ENCODE measurements at places on chromosomes 11 and 22. TPM values are rescaled to one million over a fixed set of nuclear protein-coding genes. Genes with fewer than 3 reads are reported as not detected.
A peak's percentile ranks its signal among the peaks of the same experiment; 100 is the strongest.

The ANO1 gene
- total RNA-seq: 5.1 TPM

The TAGLN gene
- total RNA-seq: 494 TPM

The SLCO2B1 gene
- total RNA-seq: 3.6 TPM

The POGLUT3 gene
- total RNA-seq: 18.3 TPM

DNA sequence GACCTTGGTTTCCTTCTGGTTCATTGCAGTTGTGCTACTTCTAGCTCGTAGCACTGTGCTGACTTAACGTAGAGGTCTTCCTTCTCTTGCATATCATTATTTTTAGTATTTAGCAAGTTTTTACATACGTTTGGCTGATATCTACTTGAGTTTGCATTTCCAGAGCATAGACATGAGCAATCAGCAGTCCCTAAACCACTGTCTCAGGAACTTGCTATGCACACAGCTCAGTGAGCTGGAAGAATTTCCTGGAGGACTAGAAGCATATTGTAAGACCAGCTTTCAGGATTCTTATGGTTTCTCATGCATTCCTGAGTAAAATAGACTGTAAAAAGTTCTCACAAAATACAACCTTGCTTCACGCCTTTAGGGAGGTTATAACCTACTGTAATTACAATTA is 226.7 kb upstream of the PDGFD start:
- H3K36me3 ChIP-seq: no peaks in the 10 kb centered on the region
- DNase-seq: no peak
- H3K4me1 ChIP-seq: no peaks in the 10 kb centered on the region
- no peak overlapping the region for H3K27ac ChIP-seq

DNA sequence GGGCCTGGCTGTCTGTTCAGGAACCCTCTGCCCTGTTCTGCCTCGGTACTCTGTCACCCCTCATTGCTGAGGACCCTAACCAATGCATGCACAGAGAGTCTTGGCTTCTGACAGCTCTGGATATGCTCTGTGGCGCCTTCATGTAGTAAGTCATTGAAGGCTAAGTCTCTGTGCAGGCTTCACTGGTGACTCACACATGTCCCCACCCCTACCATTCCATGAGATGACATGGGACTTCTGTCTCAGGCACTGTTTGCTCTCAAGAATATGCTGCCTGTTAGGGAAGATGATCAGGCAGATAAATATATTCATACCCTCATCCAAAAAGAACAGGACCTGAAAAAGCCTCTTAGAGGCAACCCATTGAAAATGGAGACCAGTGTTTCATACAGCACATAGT is 43.6 kb upstream of the HORMAD2 start:
- H3K27me3 ChIP-seq: no peaks in the 10 kb centered on the region
- H3K4me1 ChIP-seq: no peaks in the 10 kb centered on the region
- no peaks in the 10 kb centered on the region for H3K36me3 ChIP-seq
- H3K4me3 ChIP-seq: no peak overlapping the region
- DNase-seq: no peak

- H3K27me3 ChIP-seq: no peaks in the 10 kb centered on the region
- DNase-seq: no peak
- peaks cover 8% of the 10 kb centered on the region for H3K4me1 ChIP-seq
- peak overlapping the region; percentile 9 for H3K27ac ChIP-seq
- H3K4me3 ChIP-seq: no peak overlapping the region
These were observed 64.7 kb upstream of the RRAS2 start for GRCh38 chr11:14423633-14424032.

DNA sequence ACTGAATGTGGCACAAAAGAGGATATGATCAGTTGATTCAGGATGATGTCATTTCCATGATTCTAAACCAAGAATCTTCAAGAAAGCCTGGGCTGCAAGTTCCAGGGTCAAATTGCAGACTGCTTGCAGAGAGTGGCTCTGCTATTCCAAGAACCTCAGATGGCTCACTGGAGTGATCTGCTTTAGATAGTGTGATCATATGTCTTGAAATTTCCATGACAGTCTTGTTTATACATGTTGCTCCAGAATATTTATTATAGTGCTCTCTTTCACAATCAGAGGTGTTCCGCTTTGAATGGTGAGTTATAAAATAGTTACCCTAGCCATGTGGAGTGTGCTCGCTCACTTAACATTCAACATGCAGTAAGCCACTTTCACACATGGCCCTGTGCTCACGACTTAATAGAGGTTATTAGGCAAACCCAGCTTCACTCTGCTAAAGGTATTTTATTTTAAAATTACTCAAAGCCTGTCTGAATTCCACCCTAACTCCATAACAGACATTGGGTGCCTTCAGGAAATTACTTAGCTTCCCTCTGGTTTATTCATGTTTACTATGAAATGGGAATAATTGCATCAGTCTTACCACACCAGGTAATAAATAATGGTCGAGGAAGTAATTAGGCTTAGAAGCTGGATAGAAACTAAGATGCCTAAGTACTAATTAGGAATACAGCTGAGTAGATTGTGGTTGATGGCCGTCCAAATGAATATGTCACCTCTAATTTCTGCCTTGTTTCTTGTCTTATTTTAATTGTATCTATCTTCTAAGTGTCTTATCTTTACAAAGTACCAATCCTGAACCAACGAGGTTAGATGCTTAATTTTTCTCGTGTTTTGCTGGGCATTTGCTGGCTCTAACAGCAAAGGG is 187.9 kb downstream of the ETS1 start:
- DNase-seq: no peak
- no peaks in the 10 kb centered on the region for H3K4me1 ChIP-seq
- H3K4me3 ChIP-seq: no peak overlapping the region
- no peaks in the 10 kb centered on the region for H3K36me3 ChIP-seq

- peak overlapping the region; percentile 23 for H3K4me3 ChIP-seq
- H3K27me3 ChIP-seq: no peaks in the 10 kb centered on the region
- H3K36me3 ChIP-seq: no peaks in the 10 kb centered on the region
- peaks cover 18% of the 10 kb centered on the region for H3K4me1 ChIP-seq
- H3K27ac ChIP-seq: peak overlapping the region; percentile 72
These were observed 41.7 kb downstream of the EXPH5 start for GRCh38 chr11:108551651-108552462.

GRCh38 chr22:36075724-36076123 is 47.1 kb upstream of the RBFOX2 start:
- DNase-seq: no peak
- H3K4me1 ChIP-seq: no peaks in the 10 kb centered on the region
- H3K36me3 ChIP-seq: no peaks in the 10 kb centered on the region
- no peak overlapping the region for H3K4me3 ChIP-seq
- H3K27me3 ChIP-seq: no peaks in the 10 kb centered on the region
- no peak overlapping the region for H3K27ac ChIP-seq

- no peaks in the 10 kb centered on the region for H3K36me3 ChIP-seq
- H3K27ac ChIP-seq: no peak overlapping the region
- no peak for DNase-seq
- no peak overlapping the region for H3K4me3 ChIP-seq
- no peaks in the 10 kb centered on the region for H3K4me1 ChIP-seq
- no peaks in the 10 kb centered on the region for H3K27me3 ChIP-seq
These were observed 21.8 kb upstream of the EIF3M start for GRCh38 chr11:32561835-32562234.

DNA sequence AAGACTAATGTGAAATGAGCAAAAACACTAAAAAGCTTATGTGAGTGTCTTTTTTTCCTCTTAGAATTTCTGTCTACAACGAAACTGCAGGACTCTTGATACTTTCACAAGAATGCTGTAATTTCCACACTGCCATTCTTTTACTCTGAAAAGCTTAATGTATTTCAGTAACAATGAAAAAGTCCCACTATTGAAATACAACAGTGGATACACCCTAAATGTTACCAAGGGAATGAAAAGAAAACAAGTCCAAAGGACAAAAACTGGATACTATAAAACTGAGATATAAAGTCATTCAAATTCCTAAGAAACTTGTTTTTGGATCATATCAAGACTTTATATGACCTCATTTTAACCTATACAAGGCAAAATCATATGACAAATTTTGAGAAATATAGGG is 77.4 kb downstream of the SOX6 start:
- DNase-seq: no peak
- H3K27ac ChIP-seq: peak overlapping the region; percentile 70
- peaks cover 5% of the 10 kb centered on the region for H3K4me1 ChIP-seq
- H3K4me3 ChIP-seq: no peak overlapping the region

DNA sequence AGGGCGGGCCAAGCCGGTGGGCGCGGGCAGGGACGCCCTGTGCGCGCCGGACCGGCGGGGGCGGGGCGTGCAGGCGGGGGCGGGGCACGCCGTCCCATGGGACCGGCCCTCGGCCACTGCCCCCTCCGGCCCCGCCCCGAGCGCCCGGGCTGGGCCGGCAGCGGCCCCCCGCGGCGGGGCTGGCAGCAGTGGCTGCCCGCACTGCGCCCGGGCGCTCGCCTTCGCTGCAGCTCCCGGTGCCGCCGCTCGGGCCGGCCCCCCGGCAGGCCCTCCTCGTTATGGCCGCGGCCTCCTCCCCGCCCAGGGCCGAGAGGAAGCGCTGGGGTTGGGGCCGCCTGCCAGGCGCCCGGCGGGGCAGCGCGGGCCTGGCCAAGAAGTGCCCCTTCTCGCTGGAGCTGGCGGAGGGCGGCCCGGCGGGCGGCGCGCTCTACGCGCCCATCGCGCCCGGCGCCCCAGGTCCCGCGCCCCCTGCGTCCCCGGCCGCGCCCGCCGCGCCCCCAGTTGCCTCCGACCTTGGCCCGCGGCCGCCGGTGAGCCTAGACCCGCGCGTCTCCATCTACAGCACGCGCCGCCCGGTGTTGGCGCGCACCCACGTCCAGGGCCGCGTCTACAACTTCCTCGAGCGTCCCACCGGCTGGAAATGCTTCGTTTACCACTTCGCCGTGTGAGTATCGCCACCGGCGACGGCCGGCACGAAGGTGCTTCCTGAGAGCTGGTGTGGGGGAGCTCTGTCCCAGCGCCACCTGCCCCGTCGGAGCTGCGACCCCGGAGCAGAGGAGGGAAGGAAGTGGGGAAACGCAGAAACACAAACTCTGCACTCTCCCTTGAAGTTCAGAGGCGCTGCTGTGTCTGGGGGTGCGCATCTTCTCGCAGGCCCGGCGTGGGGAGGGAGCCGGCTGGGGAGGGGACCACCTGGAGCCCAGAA is at the start of gene KCNQ1:
Gene KCNQ1, plus strand, starts transcription at position 188 of the 925 bp plus-strand sequence. Its CDS starts 91 bp downstream, at position 279.
- peaks cover 40% of the 10 kb centered on the region for H3K4me1 ChIP-seq
- peak within 1 kb of the TSS; percentile 26 for H3K4me3 ChIP-seq
- H3K27ac ChIP-seq: no peak within 1 kb of the TSS
- DNase-seq: no peak

DNA sequence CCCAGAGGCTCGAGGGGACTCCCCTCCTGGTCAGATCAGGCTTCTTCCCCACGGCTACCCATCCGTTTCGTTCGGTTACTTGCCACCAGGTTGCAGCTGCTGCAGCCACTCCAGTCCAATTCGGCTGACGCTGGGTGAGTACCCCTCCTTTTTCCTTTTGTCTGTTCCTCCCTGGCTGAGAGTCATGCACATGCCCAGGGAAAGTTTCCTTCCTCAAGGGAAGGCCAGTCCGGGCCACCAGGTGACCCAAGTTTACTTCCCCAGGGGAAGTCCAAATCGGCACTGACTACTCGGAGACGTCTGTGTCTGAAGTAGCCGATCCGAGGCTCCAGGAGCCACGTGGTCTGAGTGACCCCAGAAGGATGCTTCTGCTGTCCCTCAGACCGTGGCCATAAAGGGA is 13.2 kb upstream of the OR56A3 start:
- no peak overlapping the region for H3K4me3 ChIP-seq
- no peak for DNase-seq
- no peaks in the 10 kb centered on the region for H3K27me3 ChIP-seq
- no peaks in the 10 kb centered on the region for H3K4me1 ChIP-seq
- H3K27ac ChIP-seq: no peak overlapping the region

DNA sequence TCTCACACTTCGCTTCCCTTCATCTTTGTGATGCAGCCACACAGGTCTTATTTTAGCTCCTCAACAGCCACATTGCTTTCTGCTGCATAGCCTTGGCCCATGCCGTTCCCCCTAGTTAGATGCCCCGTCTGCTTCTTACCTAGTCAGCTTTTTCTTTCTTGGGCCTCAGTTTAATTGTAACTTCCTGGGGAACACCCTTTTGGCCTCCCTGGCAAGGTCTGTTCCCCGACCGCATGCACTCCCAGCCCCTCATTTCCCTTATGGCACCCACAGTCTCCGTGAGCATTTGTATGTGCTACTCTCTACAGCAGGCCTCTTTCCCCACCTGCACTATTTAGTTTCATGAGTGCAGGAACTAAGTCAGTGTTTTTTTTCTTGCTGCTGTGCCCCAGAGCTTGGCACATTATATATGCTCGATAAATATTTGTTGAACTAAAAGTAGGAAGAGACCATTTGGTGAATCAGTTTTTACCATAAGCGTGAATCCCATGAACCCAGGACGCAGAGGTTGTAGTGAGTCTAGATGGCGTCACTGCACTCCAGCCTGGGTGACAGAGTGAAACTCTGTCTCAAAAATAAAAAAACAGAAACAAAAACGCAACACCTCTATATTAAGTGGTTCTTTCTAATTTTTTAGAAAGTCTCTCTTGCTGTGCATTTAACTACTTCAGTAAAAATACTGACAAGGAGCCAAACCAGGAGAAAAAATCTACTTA is 38.5 kb downstream of the TNRC6B start:
- DNase-seq: no peak
- H3K27ac ChIP-seq: no peak overlapping the region
- H3K36me3 ChIP-seq: peaks cover 6% of the 10 kb centered on the region
- H3K4me1 ChIP-seq: peaks cover 52% of the 10 kb centered on the region

- no peaks in the 10 kb centered on the region for H3K27me3 ChIP-seq
- peak overlapping the region; percentile 95 for H3K27ac ChIP-seq
- H3K36me3 ChIP-seq: no peaks in the 10 kb centered on the region
- no peak for DNase-seq
- H3K4me1 ChIP-seq: peaks cover 79% of the 10 kb centered on the region
- no peak overlapping the region for H3K4me3 ChIP-seq
These were observed 271.8 kb downstream of the TBC1D22A start for GRCh38 chr22:47034076-47034808.

GRCh38 chr11:12167061-12168000 is 56.9 kb downstream of the MICAL2 start:
- H3K4me1 ChIP-seq: peaks cover 25% of the 10 kb centered on the region
- H3K27ac ChIP-seq: peak overlapping the region; percentile 60
- H3K4me3 ChIP-seq: no peak overlapping the region
- no peaks in the 10 kb centered on the region for H3K36me3 ChIP-seq
- DNase-seq: no peak

- DNase-seq: no peak
- no peaks in the 10 kb centered on the region for H3K27me3 ChIP-seq
- no peak overlapping the region for H3K27ac ChIP-seq
- H3K4me1 ChIP-seq: no peaks in the 10 kb centered on the region
- H3K36me3 ChIP-seq: peaks cover 5% of the 10 kb centered on the region
These were observed 33.0 kb downstream of the ATXN10 start for GRCh38 chr22:45704648-45705047.

DNA sequence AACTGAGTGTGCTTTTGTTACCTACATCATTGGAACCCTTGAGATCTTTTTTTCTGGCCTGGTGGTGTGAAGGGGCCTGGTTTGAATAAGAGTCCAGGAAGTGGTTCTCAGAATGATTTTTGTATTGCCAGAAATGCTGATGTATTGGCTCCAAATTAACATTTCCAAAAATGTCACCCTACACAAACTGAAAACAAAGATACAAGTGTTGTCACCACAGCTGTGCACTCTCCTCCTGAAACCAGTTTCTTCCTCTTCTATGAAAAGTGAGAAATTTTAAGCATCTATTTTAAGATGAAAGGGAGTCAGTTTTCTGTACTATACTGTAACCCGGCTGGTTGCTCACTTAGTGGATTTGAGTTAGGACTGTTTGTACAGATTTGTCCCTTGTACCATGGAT is 218.8 kb downstream of the PGR start:
- no peak overlapping the region for H3K27ac ChIP-seq
- H3K4me3 ChIP-seq: no peak overlapping the region
- DNase-seq: no peak
- no peaks in the 10 kb centered on the region for H3K27me3 ChIP-seq
- H3K4me1 ChIP-seq: no peaks in the 10 kb centered on the region
- no peaks in the 10 kb centered on the region for H3K36me3 ChIP-seq

- H3K4me3 ChIP-seq: no peak overlapping the region
- no peak for DNase-seq
- H3K36me3 ChIP-seq: no peaks in the 10 kb centered on the region
- no peaks in the 10 kb centered on the region for H3K27me3 ChIP-seq
These were observed 350.5 kb downstream of the CNTN5 start for GRCh38 chr11:99371257-99371656.
